Right ventricle myocardium inferior (tissue), 1 donor: ENCODE measurements at places on chromosomes 12 and 14.

DNA sequence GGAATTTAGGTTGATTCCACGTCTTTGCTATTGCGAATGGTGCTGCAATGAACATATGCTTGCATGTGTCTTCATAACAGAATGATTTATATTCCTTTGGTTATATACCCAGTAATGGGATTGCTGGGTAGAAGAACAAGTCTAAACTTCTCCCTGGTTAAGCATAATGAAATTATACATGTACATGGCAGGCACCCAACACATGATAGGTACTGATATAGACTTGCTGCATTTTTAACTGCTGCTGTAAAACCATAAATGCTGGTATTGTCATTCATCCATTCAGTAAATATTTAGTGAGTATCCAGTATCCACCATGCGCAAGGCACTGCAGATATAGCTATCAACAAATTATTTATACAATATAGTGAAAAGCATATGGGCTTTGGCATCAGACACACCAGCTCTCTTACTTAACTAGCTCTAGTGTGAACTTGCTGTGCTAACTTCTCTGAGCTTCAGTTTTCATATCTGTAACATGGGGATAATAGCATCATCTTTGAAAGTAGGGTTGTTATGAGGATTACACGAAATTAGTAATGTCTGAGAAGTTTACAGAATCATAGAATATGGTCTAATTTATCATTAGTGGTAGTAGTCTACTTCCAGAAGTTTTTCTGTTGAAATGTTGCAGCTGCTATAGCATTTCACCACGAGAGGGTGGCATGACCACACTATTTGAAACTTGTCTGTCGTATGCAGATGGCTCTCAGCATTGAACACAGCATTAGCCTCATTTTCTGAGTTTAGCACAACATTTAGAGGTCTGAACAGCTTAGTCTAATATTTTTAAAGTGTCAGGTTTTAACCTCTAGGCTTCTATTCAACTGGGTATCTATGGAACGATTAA is 32.0 kb upstream of the SEL1L start:
- DNase-seq: no peak

DNA sequence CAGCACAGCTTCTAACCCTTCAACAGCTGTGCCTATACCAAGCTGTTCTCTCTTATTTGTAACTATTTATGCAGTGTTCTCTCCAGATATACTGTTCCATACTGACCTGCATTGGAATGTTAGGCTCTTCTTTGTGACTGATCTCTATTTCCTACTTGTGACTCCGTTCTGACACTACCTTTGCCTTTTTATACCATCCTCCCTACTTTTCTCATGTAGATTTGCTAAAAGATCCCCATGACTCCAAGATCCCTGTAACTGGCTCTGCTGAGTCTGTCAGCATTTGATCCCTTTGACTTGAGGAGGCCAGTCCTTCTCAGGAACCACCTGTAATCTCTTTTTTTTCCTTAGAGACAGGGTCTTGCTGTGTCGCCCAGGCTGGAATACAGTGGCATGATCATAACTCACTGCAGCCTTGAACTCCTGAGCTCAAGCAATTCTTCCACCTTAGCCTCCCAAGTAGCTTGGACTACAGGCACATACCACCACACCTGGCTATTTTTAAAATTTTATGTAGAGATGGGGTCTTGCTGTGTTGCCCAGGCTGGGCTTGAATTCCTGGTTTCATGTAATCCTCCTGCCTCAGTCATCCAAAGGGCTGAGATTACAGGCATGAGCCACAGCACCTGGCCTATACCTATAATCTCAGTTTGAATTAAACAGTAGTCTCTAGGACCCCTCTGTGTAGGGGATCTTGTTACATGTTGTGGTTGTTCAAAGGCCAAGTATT is 368.3 kb downstream of the ZFP36L1 start:
- DNase-seq: no peak

DNA sequence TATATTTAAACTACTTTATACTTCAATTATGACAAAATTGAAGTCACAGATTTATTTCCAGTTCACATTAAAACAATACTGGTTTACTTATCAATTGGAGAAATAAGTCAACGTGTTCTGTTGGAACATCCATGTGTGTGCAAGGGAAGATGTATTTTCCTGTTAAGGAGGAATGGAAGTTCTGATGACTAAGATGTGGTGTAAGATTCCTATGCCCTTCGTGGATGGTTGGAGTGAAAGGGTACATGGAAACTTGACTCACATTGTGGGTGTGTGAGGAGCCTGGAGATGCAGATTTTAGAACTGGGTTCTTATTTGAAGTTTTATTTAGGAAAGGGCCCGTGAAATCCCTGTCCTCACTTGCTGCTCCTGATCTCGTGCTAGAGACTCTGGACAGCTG is 95.3 kb downstream of the CATSPERB start:
- no peak for DNase-seq

DNA sequence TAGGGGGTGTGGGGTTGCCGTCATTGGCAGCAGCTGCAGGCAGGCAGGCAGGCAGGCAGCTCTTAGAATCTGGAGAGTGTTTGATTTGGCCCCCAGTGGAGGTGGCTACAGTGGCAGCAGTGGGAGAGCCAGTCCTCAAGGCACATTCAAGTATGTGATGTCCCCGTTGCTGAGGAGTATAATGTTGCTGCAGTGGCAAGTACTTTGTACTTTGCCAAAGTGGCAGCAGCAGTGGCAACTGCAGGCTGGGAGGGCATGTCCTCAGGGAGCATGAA is 147.1 kb downstream of the PAPOLA start:
- DNase-seq: no peak

DNA sequence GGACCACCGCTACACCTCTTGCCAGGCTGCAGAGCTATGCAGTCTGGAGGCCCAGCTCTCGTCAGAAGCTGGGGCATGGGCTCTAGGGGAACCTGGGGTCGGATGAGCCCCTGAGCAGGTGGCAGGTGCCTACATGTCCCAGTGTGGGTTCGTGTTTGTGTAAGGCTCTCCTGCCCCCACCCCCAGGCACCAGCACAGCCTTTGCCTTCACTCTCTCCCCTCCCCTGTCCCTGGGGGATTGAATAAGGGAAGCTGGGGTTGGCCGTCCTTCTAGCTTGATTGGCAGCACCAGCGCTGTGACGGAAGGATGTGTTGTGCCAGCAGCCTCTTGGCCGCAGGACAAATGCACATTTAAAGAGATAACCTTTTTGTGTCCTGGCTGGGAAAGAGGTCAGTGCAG is 34.8 kb upstream of the TSPAN9 start:
- DNase-seq: peak; percentile 73

- no peak for DNase-seq
Measured at GRCh38 chr14:74441113-74441512, 15.1 kb upstream of the SYNDIG1L start.

DNA sequence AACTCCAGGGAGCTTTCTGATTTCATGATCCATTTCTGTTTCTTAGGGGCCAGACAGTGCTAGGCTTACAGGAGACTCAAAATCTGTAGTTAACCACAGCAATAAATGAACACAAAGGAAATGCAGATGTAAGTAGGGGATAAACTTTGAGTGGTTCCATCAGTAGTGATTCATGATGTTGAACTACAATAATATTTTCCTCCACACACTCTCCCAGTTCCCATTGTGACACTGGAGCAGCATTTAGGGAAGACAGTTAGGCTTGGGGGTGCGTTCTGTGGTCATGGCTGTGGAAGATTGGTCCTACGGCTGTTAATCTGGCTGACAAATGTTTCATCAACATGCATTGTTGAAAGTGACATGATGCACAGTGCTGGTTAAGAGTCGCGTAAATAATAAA is 66.9 kb downstream of the HMGA2 start:
- no peak for DNase-seq

- no peak for DNase-seq
Measured at GRCh38 chr12:15165012-15165659, 56.1 kb downstream of the RERG start.

GRCh38 chr14:24310646-24311604 is at the start of gene LTB4R:
LTB4R (plus strand) TSS chr14:24311502; CDS start chr14:24315652, 4,150 bp downstream.
- DNase-seq: peak; percentile 87

GRCh38 chr12:103905730-103906349 is 24.4 kb upstream of the HSP90B1 start:
- DNase-seq: no peak

- no peak for DNase-seq
Measured at GRCh38 chr12:66341126-66341525, 38.8 kb downstream of the HELB start.

- DNase-seq: peak; percentile 90
Measured at GRCh38 chr14:53152887-53153701, at the start of gene DDHD1. DDHD1 (minus strand) TSS chr14:53153323; CDS start chr14:53153098, 225 bp downstream.

DNA sequence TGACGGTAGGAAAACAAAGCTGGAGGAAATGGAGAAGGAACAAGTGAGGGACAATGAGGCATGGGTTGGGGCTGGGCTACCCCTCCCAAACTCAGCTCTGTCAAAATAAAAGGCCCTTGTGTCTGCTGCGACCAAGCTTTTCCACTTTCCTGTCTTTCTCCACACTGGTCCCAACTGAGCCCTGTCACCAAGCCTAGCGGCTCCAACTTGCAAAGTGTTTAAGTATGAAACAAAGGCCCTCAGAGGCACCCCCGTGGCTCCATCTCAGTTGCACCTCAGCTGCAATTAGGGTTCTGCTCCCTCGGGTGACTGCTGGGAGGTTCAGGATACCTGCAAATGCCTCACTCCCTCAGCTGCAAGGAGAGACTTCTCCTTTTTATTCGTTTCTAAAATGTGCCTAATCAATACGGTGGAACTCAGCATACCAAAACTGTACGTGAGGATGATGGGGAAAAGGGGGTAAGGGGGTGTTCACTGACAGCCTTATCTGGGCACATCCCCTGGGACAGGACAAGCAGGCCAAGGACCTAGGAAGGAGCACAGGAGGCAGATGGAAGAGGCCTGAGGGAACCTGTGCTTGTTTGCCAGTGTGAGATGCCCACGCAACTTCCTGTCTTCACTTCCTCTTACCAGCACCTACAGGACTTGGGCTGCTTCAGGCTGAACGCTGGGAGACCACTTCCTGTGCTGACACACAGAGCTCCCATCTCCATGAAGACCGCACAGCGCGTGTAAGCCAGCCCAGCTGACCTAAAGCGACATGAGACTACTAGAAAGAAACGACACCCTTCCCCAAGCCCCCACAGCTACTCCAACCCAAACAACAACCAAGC is 8.9 kb downstream of the VAMP1 start:
- DNase-seq: peak; percentile 86

DNA sequence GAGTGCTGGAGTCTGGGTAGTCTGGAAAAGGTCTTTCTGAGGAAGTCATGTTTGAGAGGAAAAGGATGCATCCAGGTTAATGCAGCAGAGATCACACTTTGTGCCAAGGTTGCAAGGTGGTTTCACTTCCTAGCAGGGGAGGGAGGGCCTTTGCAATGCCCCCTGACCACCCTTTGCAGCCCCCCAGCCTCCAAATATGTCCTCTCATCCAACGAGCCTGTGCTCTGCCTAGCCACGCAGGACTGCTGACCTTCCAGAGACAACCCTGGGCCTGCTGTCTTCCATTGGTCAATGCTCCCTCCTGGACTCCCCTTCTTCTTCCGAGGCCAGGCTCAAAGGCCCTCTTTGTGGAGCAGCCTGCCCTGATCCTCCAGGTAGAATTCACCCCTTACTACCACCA is 47.3 kb upstream of the TUNAR start:
- no peak for DNase-seq

DNA sequence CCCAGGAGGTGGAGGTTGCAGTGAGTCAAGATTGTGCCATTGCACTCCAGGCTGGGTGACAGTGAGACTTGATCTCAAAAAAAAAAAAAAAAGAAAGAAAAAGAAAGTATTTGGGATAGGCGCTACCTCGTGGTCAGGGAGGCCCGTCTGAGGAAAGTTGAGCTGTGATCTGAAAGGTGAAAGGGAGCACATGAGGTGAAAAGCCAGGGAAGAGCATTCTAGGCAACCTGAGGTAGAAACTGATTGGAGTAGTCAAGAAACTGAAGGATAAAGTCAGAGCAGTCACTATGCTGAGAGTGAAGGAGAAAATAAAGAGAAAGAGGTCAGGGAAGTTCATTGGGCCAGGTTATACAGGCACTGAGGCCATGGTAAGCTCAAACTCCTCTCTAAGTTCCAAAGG is 7.7 kb downstream of the ANAPC5 start:
- no peak for DNase-seq

DNA sequence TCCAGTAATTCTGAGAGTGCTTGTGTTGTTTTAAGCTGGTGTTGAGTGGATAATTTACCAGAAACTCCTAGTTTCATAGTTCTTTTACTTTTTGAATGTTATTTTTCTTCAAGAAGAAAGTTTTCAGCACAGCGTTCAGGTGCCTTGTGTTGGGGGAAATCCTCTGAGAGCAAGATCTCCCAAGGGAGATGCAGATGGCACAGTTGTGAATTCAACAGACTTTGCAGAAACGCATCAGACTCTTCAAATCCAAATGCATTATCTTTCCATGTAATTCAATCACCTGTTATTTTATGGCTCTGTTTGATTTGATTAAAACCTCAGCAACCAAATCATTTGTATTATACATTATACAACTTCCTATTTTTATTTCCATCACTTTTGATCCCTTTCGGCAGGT is 439.9 kb downstream of the EGLN3 start:
- DNase-seq: no peak

GRCh38 chr12:107277855-107278254 is 184.5 kb upstream of the CRY1 start:
- no peak for DNase-seq

GRCh38 chr12:7948589-7949260 is 12.7 kb upstream of the SLC2A3 start:
- DNase-seq: no peak

GRCh38 chr12:131348646-131349045 is 362.2 kb upstream of the SFSWAP start:
- DNase-seq: no peak

DNA sequence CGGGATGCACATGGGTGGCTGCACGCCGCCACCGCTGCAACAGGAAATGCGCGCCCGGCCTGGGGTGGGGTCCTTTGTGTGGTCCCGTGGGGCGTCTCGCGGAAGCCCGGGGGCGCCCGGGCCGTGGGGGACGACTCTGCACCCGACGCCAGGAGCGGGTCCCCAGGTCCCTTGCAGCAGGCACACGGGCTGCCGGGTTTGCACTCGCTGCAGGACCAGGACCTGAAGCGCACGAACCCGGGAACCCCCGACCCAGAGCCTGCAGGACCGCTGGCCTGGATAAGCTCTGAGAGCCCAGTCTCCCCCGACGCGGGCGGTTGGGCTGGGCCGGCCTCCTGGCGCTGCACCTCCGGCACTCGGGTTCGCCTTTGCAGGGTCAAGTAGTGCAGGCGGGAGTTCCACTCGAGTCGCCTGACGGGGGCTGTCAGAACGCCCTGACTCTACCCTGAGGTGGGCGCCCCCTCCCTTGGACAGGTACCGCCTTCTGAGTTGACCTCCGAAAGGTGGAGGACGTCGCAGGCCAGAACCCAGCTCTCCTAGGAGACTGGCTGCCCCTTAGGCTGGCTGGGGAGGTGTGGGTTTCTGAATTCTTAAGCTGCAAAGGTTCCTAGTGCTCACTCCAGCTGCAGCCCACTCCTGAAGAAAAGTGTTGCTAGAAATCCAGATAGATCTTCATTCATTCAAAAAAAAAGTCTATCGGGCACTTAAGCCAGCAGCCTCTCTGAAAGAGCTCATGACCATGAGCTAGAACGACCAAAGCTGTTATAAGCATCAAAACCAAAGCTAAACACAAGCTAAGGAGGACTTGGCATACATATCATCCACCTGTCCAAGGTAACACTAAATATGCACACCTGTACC is 68.0 kb downstream of the RNF34 start:
- DNase-seq: no peak
